ENCODE measurements at places on chromosomes 1 and 21.

DNA sequence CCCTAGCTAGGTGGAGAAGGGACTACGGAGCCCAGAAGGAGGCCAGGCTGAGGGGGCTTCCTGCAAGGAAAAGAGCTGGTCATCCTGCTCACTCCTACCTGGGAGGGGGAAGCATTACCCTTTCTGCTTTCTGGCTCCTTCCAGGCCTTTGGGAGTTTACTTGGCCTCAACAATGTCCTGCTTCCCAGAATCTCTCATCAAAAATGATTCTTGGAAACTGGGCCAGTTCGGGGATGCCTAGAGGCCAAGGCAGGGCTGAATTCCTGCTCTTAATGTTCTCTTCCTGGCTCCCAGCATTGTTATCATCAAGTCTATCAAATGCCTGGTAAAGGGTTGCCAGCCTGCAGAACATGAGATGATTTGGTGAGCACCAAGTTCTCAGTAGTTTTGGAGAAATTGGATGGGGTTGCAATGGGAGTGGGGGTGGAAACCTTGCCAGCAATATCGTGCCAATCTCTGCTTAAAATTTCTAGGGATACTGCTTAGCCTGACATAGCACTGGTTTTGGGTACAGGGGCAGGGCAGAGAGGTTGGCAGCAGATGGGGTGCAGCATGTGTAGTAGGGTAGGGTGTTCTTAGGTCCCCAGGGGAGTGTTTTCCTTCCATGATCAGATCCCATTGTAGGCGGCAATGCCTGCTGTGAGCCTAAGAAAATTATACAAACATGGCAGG, 7.7 kb upstream of the PAFAH2 start:
- no peak for DNase-seq

DNA sequence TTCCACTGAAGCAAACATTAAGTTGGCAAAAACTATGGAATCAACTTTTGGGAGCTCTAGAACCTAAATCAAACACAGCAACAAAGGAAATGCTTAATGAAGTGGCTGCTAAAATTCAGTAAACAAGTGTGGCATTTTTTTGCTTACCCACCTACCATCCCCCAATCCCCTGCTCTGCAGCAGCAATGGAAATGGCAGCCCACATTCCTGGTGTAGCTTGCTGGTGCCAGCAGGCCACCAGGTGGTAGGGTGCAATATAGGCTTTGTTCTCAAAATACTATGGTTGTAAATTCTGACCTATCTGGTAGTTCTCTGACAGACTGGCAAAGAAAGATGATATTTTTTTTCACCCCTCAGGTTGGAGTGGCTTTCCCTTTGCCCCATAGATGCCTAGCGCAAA, 42.8 kb downstream of the SHCBP1L start:
- DNase-seq: no peak

DNA sequence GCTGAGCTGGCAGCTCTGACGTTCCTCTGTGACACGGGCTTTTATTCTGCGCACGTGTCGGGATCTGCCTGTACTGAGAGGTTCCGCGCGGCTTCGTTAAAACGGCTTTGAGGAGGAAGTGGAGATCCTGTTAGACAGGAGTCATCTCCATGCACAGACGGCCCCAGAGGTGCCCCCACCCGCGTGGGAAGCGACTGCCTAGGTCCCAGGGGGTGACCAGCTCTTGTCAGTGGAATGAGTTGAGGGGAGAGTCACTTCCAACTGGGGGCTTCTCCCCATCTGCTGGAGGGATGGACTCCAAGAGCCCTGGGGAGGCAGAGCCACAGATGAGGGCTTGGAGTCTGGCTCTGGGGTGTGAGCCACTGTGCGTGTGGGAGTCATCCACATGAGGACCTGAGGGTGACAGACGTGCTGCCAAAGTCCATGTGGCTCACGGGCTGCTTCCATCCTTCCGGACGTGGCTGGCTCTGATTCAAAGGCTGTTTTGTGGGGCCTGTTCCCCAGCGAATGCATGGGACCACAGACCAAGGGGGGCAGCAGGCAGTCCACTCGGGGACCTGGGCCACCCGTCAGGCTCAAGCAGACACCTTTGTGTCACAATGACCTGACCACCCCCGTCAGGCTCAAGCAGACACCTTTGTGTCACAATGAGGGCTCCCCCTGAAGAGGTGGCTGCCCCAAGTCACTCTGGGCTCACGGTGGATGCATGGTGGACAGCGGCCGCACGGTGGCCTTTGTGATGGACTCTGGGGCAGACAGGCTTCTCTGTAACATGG, 26.8 kb downstream of the PTTG1IP start:
- DNase-seq: no peak

DNA sequence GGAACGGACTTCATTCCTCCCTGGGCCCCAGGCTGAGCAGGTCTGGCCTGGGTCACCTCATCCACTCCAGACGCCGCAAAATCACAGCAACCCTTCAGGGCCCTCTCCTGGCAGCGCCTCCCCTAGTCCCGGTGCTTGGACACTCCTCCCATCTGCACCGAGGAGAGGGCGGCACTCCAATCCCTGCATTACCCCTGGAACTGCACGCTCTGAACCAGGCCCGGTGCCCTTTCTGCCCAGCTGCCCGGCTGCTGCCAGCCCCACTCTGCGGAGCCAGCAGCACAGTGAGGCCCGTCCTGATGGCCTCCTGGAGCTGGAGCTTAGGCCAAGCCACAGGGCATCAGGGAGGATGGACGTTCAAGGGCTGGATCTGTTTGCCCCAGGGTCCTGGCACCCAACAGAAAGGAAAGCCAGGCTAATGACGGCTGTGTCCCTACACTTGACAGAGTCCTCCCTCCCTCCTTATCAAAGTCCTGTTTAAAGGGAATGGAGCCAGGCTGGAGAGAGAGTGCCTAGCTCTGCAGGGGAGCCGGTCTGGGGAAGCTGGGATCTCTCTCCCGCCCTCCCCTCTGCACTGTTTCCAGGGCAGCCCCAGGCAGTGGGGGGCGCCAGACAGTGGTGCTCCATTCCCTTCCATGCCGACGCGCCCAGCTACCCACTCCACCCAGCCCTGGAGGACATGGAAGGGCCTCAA, 12.7 kb downstream of the COL6A2 start:
- DNase-seq: no peak

DNA sequence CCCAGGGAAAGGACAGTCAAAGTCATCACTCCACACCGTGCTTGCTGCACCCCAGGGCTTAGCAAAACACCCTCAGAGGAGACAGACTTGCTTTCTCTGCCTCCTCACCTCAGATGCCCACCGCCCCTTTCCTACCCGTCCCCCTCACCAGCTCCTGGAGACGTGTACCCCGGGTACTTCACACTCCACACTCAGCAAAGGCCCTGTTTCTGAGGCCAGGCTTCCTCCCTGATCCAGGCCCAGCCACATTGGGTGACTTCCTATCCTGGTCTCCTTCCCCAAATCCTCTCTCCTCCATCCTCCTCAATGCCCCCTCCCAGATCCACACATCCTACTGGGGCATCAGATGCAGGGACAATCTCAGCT, 116.7 kb downstream of the DMRTB1 start:
- no peak for DNase-seq

GRCh38 chr1:103259982-103260381, 151.7 kb upstream of the COL11A1 start:
- DNase-seq: no peak

DNA sequence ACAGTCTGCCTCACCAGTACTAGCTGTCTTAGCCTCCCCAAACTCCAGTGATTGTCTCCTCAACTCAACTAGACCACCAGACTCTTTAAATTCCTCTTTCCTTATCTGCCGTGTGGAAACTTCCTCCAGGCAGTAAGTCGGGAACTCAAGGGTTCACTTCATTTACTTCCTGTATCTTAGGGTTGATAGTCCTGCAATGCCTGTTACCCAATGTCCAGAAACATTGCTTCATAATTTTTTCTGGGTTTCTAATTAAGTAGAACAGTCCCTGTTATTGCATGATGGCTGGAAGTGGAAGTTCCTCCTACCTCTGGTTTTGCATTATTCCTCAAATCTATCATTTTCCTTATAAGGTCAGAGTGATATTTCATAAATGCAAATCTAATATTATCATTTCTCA, 60.8 kb upstream of the RNF11 start:
- no peak for DNase-seq

DNA sequence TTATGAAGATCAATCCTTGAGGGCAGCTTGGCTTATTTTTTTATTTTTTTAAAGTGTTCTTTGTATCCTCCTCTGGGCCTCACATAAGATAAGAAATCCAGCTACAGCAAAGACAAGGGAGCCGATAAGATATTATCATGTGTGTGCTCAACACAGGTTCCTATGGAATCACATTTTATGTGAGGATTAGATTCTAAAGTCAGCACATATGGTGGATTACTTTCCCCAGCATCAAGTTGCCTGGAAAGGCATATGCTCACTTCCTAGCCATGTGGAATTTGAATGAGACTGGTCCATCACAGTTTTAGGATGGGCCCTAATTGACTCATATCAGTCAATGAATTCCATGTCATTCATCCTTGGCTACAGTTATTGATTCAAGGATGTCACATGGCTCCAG, 456.9 kb upstream of the LRRC7 start:
- no peak for DNase-seq

DNA sequence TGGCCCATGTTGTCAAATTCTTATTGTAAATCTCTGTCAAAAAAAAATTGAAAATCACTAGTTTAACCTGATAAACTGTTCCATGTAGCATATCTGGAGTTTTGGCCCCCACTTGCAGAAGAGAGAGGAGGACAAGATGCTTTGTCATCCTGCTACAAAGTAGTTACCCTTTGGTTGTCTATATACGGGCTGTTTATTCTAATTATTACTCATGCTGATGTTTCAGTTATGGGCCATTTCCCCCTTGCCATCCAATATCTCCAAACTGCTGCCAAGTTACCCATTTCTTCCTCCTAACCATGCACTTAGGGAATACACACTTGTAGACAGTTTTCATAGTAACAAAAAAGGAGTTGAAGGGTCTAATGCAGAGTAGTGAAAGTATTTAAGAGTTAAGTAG, 22.6 kb downstream of the STX12 start:
- DNase-seq: no peak

GRCh38 chr1:12177999-12178441, 11.2 kb downstream of the TNFRSF1B start:
- no peak for DNase-seq

GRCh38 chr1:155017041-155017945, 14.7 kb downstream of the ZBTB7B start:
- DNase-seq: peak; percentile 89

DNA sequence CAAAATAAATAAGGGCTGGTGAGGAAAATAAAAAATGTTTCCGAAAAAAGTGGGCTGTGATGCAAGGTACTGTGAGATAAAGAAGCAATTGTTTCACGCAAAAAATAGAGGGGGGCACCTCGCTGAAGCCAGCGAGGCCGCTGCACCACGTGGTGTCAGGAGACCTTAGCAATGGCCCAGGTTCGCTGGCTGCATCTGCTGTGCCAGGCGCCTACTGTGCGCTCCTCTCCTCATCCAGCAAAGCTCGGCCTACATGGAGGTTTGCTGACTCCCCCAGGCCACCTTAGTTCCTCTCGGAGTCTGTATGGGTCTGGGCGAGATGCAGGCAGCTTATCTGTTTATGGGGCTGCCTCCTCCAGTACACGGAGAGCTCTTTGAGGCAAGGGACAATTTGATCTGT, 119.6 kb downstream of the NR5A2 start:
- DNase-seq: no peak

DNA sequence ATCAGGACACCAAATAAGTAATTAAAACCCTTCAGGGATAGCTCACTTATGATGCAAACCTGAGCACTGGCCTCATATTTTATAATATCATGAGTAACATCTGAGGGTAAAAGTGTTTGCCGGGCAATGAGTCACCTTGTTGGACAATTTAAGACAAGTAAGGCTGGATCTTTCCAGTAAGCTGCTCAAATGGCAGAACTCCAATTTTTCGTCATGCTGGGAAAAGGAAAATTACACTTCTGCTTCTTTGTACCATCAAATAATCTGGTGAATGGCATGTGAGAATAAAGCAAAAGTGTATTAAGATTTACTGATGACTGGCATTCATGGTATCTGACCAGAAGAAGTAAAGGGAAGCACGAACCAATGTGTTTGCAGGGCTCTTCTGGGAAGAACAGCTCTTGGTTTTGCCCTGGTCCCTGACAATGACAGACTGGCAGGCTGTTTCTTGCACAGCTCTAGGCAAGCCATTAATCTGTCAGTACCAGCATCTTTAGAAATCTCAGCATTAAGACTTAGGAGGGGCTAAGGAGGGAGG, 392.2 kb downstream of the VAV3 start:
- no peak for DNase-seq

GRCh38 chr1:36751525-36751924, 268.8 kb upstream of the CSF3R start:
- DNase-seq: no peak

DNA sequence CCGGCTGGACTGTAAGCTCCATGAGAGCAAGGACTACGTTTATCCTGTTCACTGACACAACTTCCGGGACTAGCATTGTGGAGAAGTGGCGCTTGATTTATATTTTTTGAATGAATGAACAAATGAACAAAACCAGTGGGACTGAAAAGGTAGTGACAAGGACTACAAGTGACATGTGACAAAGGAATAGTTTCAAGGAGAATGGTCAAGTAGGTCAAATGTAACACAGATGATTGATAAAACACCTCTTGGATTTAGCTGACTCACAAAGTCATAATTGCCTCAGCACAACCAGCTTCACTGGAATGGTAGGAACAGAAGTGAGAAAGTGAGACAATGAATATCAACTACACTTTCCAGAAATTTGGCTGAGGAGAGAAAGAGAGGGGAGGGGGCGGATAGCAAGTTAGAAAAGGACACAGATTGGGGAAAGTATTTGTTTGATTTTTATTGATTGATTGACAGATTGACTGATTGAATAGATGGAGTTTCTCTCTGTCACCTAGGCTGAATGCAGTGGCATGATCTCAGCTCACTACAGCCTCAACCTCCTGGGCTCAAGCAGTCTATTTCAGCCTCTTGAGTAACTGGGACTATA, 14.2 kb downstream of the MTF1 start:
- DNase-seq: no peak

- no peak for DNase-seq
Observed at GRCh38 chr1:27161594-27161993, 6.7 kb upstream of the SLC9A1 start.

GRCh38 chr1:40817791-40818263, 34.2 kb downstream of the KCNQ4 start:
- DNase-seq: no peak

- DNase-seq: no peak
Observed at GRCh38 chr1:212166244-212166643, 119.0 kb upstream of the PPP2R5A start.

GRCh38 chr21:43867332-43867703, 2.3 kb downstream of the AGPAT3 start:
- no peak for DNase-seq

DNA sequence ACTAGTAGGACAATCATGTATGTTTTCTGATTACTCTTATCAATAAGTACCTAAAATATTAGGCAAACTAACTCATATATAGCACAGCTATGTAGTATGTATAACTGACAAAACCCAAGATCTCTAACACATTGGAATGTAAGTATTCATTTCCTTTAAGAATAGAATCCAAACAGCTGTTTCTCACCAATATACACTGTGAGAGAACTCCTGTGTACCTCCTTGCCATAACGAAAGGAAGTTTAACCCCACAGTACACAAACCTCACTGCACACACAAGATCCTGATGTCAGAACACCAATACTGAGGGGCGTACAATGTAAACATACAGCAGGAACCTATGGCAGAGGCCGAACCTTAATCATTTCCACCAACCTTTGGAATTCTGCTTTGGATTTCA, 113.0 kb downstream of the SMYD3 start:
- DNase-seq: no peak

Data from GM06990 (cell line).